ENCODE measurements at places on chromosomes 3 and 15. TPM values are rescaled to one million over a fixed set of nuclear protein-coding genes. Genes with fewer than 3 reads are reported as not detected.

Gene GP9
- not detected for total RNA-seq

Gene CLRN1
- total RNA-seq, result not detected

Gene HAPLN3
- total RNA-seq, result 4.2 TPM

Gene GOLGA8N
- total RNA-seq, result 0.88 TPM

Gene SLC9A9
- 8.8 TPM for total RNA-seq

Gene SLC38A3
- not detected for total RNA-seq

Gene ELL3
- 0.44 TPM for total RNA-seq

Gene DPPA4
- total RNA-seq, result not detected

Gene ADCY5
- not detected for total RNA-seq

Gene STXBP5L
- not detected for total RNA-seq

Gene ABHD6
- 10.5 TPM for total RNA-seq

Gene NOX5
- total RNA-seq, result 0.22 TPM

Gene CCR4
- total RNA-seq, result not detected

Gene HTR3E
- total RNA-seq, result not detected
